CD8-positive, alpha-beta T cell (primary cell): ENCODE measurements at places on chromosomes 5 and 9. TPM values are rescaled to one million over a fixed set of nuclear protein-coding genes. Genes with fewer than 3 reads are reported as not detected.

DNA sequence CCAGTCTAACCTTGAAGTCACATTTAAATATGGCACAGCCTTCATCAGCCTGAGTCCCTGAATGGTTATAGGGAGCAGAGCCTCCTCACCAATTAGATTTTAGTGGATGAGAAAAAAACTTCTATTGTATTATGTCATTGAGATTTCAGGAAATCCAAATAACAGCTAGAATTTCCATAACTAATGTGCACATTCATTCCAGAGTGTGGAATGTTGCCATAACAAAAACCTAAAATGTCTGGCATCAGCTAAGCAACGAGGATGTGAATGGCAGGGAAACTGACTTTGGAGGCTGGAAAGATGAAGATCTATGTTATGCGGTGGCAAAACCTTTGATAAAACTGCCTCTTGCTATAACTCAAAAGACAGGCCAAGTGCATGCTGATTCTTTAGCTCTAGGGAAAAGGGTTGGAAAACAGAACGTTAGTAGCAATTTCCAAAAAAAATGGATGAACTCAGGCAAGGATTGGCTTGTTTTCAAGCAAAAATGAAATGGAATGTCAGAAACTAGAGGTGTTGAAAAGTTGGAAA lies 91.3 kb upstream of the NFIB start:
- no peak for DNase-seq

Gene SLC6A18
- not detected for total RNA-seq

DNA sequence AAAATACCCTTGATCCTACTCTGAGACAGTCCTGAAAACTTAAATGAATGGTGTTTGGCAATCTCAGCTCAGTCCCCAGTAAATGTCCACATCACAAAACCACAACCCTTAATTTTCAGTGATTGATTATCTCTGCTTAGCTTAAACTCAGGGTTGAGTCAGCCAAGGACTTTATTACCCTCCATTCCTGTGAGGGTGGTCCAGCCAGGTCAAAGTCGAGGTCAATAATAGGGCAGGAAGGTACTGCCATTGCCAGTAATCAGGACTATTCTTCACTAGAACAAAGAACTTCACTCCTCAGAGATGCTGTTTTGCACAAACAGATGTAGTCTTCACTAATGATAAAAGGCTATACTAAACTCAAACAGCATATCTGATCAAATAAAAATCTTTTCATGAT lies 499.4 kb downstream of the ISL1 start:
- no peak for DNase-seq

DNA sequence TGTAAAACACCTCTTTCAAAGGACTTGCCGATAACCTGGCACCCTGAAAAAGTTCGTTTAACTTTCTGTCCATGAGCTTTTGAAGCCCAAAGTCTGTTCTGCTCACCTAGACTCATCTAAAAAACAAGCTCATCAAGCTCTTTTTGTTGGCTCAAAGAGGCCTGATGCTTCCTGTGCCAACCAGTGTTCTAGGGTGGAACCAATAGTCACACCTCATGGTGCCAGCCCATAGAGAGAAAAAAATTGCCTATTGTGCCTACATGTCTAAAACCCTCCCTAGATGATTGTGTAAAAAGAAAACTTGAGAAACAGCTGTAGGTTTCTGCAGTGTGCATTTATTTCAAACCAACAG lies 4.7 kb downstream of the SH3RF2 start:
- no peak for DNase-seq

GRCh38 chr5:60597572-60598320 lies 102.2 kb downstream of the DEPDC1B start:
- DNase-seq, result no peak

DNA sequence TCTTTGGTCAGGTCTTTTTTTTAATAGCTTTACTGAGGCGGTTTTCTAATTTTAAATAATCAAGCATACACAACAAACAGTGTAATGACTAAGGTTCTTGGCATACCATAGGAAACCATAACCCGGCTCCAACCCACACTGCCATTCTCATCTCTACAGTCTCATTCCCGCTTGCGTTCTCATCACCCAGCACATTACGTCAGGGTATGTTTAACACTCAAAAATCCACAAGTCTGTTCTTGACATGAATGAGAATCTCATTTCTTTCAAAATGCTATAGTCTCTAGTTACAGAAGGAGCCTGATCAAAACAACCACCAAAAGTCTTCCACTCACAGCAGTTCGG lies 505 bp downstream of the C5orf34 start:
- no peak for DNase-seq

DNA sequence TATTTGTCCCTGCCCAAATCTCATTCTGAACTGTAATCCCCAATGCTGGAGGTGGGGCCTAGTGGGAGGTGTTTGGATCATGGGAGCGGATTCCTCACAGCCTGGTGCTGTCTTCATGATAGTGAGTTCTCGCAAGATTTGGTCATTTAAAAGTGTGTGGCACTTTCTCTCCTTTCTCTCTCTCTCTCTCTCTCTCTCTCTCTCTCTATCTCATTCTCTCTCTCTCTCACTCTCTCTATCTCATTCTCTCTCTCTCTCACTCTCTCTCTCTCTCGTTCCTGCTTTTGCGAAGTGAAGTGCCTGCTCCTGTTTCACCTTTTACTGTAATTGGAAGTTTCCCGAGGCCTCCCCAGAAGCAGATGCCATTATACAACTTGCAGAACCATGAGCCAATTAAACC lies 207.3 kb upstream of the NR4A3 start:
- DNase-seq, result no peak

Gene CCDC152
- total RNA-seq, result 1.6 TPM

DNA sequence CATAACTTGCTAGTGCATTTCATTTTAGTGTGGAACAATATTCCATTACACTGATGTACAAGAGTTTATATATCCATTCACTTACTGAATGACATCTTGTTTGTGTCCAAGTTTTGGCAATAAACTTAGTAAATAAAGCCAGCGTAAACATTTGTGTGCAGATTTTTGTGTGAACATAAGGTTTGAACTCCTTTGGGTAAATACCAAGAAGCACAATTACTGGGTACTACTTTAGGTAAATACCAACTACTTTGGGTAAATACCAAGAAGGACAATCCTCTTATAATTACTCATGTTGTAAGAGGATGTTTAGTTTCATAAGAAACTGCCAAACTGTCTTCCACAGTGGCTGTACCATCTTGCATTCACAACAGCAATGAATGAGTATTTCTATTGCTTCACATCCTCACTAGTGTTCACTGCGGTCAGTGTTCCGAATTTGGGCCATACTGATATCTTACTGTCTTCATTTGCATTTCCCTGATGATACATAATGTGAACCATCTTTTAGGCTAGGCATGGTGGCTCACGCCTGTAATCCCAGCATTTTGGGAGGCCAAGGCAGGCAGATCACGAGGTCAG lies 2.3 kb upstream of the SYK start:
- no peak for DNase-seq
